ENCODE measurements at places on chromosomes 11 and 22.

GRCh38 chr11:72535194-72535547, 100.8 kb upstream of the CLPB start:
- DNase-seq: no peak

DNA sequence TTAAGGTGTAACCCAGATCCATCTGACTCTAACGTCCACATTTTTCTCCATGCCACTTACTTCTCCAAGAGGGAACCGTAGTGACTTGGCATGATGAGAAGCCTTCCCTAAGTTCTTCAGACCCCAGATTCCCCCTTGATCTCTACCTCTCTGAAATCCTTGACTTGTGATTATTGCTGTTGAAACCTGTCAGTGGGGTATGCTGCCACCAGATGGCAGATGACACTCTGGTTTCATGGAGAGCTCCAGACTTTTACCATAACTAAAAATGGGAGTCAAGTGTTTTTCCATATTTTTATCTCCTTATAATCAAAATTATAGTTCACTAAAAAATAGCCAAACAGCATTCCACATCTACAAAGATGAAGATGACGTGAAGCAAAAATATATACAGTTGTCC, 504.2 kb downstream of the SOX6 start:
- no peak for DNase-seq

- no peak for DNase-seq
Measured at GRCh38 chr22:34306361-34306760, 386.1 kb upstream of the LARGE1 start.

DNA sequence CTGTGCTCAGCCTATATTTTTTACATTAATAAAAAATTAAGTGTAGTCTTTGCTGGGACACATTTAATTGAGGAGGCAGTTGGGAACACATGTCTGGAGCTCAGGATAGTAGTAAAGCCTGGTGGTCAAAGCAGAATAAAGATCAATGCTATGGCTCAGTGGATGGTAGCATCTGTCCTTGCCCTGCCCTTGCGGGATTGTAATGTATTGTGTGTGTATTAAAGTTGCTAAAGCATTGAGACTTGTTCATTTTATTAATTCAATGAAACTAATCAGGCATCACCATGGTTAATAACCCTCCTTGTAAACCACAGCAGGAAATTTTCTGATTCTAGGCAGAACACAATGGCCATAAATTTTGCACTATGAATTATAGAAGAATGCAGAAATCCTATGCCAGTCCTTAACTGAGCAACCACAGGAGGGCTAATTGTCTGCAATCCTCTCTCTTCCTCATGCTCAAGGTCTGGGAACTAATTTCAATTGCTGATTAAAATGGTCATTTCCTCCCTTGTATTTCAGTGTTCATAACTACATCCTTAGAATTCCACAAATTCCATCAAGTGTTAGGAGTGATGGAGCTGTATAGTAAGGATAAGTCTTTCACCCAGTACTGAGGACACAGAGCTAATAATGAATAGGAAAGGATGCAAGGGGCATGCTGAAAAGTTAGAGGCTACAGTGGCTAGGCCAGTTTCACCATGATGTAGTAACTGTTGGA, 403.2 kb upstream of the DDI1 start:
- peak; percentile 17 for DNase-seq

- no peak for DNase-seq
Measured at GRCh38 chr22:48212727-48213126, 1450.3 kb downstream of the TBC1D22A start.

- no peak for DNase-seq
Measured at GRCh38 chr11:122723576-122723975, 68.1 kb downstream of the UBASH3B start.

- peak; percentile 77 for DNase-seq
Measured at GRCh38 chr11:13343931-13344717, 66.5 kb downstream of the BMAL1 start.

GRCh38 chr11:36192425-36193289, 96.6 kb downstream of the COMMD9 start:
- DNase-seq: no peak

GRCh38 chr22:23411739-23412138, 168.4 kb downstream of the IGLL1 start:
- DNase-seq: no peak

- DNase-seq: no peak
Measured at GRCh38 chr11:111399187-111400031, 20.3 kb upstream of the POU2AF1 start.

DNA sequence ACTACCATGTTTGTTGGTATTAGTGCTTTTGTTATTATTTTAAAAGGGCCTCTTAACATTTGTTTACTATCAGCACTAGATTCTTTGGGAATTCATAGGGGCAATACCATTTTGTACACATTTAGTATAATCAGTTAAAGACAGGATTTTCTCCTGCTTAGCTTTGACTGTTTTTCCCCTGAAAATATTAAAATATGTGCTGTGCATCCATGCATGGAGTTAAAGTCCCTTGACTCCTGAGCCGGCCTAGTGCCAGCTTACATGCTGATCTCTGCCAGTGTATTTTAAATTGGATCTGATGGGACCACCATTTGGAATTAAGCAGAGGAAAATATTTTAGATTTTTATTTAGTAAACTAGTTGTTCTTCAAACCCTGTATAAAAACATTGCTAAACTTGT, 161.4 kb downstream of the METTL15 start:
- DNase-seq: no peak

- no peak for DNase-seq
Measured at GRCh38 chr11:129637473-129637872, 178.2 kb upstream of the TMEM45B start.

GRCh38 chr11:61042537-61042936, 59.8 kb upstream of the CD5 start:
- no peak for DNase-seq

DNA sequence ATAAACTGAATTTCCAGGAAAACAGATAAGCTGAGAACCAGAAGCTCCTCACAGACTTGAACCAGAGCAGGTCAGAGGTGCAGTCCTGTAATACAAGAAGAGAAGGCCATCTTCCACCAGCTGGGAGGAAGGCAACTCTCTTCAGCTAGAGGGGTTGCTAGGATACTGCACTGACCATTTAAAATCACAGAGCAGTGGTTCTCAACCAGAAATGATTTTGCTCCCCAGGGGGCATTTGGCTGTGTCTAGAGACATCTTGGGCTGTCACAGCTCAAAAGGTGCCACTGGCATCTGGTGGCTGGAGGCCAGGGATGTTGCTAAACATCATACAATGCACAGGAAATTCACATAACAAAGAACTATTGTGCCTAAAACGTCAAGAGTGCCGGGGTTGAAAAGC, 17.2 kb downstream of the OPCML start:
- no peak for DNase-seq

DNA sequence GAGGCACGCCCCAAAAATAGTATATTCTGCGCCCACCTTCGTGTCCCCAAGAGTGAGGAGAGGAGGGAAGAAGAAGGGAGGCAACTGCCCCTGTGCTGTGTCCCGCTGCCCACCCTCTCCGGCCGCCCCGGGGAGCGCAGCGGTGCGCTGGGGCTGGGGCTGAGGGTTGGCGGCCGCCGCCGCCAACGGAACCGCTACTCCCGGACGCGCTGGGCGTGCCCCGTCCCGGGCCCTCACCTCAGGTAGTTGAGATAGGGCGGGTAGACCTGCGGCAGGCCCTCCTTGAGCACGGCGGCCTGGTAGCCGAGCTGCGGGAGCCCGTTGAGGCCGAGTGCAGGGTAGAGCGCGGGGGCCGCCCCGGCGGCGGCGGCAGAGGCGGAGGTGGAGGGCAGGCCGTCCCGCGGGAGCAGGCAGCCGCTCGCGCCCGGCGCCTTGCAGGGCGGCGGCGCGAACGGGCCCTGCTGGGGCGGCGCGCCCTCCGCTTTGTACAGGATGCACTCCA, 2.4 kb downstream of the PGR start:
- DNase-seq: peak; percentile 7

GRCh38 chr11:93573184-93573583, 30.0 kb upstream of the SMCO4 start:
- DNase-seq: no peak

GRCh38 chr11:121082670-121083069, 18.4 kb upstream of the TECTA start:
- peak; percentile 65 for DNase-seq

- no peak for DNase-seq
Measured at GRCh38 chr11:35007277-35007676, 90.9 kb downstream of the PDHX start.

GRCh38 chr11:118215262-118215661, 9.5 kb downstream of the JAML start:
- DNase-seq: no peak

- DNase-seq: no peak
Measured at GRCh38 chr11:706439-706956, 467 bp downstream of the EPS8L2 start.

DNA sequence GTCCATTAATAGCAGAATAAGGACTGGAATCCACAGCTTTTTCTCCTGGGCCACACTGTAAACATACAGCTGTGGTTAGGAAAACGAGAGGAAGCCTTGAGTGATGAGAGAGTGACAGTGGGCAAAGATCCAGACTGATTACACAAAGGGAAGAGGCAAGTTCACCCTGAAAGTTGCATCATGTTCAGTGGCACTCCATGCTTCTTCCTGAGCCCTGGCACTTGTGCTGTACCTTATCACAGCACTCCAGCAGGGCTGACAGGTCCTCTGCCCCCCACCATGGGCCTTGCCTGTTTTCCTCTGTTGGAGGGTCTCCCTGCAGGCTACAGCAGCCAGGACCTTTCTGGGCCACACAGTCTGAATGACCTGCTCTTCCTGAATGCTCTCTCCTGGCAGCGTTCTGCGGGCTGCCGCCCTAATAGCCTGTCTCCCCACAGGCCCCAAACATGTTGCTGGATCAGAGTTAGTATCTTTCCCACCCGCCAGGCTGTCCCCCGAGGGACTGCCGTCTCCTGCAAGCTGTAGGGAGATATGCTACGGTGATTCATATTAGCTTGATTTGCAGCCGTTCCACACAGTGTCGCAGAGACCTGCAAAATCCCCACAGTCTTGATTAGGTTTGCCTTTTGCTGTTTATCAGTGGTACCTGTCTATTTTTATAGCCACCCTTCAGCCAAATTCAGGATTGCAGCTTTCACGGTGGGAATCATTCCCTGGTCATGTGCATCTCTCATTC, 60.2 kb downstream of the NTM start:
- DNase-seq: no peak

DNA sequence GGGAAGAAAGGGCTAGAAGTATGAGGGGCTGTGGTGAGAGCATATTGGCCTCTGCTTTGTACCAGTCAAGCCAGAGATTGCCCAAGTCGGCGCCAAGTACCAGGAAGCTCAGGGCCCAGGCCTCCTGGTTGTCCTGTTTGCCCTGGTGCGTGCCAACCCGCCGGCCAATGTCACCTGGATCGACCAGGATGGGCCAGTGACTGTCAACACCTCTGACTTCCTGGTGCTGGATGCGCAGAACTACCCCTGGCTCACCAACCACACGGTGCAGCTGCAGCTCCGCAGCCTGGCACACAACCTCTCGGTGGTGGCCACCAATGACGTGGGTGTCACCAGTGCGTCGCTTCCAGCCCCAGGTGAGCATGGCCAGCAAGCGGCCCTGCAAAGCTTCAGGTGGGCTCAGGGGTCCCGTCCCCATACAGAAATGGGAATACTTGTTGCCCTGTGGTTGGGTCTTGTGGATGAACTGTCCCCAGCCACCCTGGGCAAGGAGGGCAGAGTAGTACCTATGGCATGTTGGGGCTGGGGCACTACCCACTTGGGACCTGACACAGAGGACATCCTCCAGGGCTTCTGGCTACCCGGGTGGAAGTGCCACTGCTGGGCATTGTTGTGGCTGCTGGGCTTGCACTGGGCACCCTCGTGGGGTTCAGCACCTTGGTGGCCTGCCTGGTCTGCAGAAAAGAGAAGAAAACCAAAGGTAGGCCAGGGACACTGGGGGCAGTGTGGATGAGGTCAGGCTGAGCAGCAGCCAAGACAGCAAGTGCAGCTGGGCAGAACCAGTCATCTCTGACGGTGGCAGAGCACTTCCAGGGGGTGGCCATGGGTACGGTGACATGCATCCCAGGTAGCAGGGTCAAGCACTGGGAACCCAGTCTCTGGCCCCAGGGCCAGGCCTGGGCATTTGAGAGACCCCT, 2.1 kb downstream of the TMEM25 start:
- no peak for DNase-seq

DNA sequence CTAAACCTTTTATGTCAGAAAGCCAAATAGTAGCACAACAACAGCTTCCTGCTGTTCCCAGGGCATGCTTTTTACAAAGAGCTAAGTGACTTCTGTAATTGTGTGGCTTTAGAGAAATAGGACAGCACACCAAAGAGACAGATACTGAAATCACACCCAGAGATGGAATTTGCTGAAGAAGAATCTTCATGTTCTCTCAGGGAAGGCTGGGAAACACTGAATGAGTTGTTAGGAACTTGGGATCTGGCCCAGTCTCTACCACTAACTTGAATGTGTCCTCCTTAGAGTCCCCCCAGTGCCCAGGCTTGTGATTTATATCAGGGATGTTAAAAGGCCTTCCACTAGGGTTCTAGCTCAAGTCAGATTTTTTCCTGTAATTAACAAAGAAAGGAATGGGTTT, 175.2 kb downstream of the DBX1 start:
- DNase-seq: no peak

DNA sequence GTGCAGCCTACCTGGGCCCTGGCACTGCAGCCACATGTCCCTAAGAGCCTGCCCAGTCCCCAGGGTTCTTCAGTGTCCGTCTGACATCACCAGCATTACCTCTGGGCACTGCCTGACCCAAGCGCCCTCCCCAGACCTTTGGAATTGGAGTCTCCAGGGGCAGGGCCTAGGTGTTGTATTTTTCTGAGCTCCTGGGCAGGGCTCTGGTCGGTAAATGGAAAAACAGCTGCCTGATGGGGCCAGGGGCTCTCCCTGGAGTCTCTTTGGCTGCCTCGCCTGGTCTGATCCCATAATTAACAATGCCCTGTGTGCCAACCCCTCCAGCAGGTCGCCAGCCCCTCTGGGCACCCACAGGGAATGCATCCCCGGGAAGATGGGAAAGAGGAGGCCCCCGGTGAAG, 710.2 kb downstream of the BRD1 start:
- DNase-seq: no peak

DNA sequence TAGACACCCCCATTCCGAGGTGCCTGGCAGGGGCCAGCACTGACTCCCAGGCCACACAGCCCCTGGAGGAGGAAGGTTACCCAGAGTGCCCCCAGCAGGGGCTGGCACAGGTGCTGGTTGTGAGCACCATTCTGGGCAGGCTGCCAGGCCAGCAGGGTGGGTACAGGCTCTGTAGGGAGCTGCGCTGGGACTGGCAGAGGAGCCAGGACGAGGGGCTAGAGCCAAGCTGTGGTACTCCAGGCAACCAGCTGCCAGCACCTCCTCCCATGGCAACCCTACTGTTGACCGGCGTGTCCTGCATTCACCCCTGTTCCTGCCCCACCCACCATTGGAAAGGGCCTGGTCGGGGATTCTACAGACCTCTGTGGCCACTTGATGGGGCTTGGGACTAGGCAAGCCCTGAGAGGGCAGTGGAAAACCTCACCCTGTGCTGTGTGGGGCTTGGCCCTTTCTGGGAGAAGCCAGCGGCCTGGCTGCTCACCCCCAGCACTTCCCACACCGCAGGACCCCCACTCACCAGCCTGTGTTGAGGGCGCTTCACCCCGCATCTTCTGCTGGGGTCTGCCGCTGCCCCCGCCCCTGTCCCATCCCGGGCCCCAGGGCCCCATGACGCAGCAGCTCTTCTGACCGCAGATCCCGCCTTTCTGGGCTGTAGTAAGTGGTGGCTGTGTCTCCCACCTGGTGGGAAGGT, 1.9 kb downstream of the CLDN5 start:
- DNase-seq: no peak

DNA sequence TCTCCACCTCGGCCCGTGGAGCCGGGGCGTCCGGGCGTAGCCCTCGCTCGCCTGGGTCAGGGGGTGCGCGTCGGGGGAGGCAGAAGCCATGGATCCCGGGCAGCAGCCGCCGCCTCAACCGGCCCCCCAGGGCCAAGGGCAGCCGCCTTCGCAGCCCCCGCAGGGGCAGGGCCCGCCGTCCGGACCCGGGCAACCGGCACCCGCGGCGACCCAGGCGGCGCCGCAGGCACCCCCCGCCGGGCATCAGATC, 439 bp downstream of the YAP1 start:
- no peak for DNase-seq
